ENCODE measurements at places on chromosomes 13 and 19.

DNA sequence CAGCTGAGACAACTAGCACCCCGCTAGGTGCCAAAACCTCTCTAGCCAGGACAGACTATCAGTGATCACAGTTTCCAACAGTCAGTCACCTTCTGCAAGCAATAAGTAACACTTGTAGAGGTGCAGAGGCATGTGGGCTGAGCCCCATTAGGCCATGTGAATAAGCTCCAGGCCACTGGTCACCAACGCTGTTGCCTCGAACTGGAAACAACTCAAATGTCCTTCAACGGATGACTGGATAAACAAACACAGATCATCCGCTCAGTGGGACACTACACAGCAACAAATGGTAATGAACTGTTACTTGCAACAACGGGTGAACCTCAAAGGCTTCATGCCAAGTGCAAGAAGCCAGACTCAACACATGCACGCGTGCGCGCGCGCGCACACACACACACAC, 27.5 kb upstream of the TMEM160 start:
- DNase-seq, result no peak

DNA sequence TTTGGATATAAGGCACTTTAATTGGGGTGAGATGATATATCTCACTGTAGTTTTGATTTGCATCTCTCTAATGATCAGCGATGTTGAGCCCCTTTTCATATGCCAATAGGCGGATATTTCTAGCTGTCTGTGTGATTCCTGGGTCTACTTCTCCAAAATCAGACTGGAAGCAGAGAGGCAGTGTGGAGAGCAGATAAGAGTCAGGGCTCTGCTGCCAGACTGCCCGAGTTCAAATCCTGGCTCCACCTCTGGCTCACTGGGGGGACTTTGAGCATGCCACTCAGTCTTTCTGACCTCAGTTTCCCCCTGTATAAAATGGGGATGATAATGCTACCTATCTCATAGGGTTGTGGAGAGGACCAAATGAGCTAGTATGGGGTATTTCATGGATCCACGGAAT, 24.0 kb upstream of the ACP7 start:
- no peak for DNase-seq

GRCh38 chr19:54168174-54168917, 4.6 kb downstream of the TMC4 start:
- DNase-seq, result peak; percentile 87

DNA sequence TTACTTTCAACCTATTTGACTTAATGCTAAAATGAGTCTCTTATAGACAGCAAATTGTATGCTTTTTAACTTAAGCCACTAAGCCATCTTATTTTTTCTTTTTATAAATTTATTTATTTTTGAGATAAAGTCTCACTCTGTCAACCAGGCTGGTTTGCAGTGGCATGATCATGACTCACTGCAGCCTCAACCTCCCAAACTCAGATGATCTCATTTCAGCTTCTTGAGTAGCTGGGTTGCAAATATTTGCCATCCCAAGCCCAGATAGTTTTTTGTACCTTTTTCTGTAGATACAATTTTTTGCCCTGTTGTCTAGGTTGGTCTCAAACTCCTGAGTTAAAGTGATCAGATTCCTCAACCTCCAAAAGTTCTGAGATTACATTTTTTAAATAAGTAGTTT, 27.1 kb downstream of the ZNF714 start:
- no peak for DNase-seq

DNA sequence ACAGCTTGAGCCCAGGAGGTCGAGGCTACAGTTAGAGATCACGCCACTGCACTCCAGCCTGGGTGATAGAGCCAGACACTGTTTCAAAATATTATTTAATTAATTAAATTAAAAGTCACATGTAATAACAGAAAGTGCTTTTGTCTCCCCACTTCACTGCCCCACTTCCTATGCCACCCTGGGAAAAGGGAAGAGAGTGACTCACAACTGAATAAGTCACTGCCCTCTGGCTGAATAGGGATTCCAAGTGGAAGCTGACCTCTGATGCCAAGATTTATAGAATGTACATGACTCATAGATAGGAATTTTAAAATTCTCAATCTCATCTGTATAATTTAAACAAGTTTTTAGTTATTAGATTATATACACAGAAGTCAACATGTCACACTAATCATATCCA, 22.2 kb upstream of the ERVV-1 start:
- no peak for DNase-seq

DNA sequence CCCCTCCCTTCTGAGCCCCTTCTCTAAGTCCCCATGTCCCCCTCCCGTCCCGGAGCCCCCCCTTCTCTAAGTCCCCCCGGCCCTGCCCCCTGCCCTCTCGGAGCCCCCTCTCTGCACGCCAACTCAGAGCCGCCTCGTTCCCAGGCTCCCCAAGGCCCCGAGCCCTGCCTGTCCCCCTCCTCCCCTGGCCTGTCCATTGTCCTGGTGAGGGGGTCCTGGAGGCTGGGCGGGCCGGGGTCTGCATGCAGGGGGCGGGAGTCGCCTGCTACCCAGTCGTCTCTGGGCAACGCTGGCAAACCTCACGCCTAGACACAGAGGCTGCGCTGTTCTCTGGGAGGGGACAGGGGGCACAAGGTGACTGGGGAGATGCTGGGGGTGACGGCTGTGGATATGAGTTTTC, 39.2 kb upstream of the SEMA6B start:
- peak; percentile 1 for DNase-seq

- DNase-seq, result no peak
Observed at GRCh38 chr13:44293374-44293773, 80.2 kb upstream of the SERP2 start.

- no peak for DNase-seq
Observed at GRCh38 chr19:45496349-45496953, 396 bp downstream of the RTN2 start.
